NCI-H226 (cell line): ENCODE measurements at places on chromosomes 5 and 9.

GRCh38 chr9:107029146-107029545, 166.2 kb downstream of the ZNF462 start:
- DNase-seq, result no peak

GRCh38 chr5:61822584-61822983, 483.4 kb upstream of the KIF2A start:
- no peak for DNase-seq

- DNase-seq, result peak; percentile 55
Observed at GRCh38 chr5:145237843-145238242, 597.3 kb downstream of the PRELID2 start.

DNA sequence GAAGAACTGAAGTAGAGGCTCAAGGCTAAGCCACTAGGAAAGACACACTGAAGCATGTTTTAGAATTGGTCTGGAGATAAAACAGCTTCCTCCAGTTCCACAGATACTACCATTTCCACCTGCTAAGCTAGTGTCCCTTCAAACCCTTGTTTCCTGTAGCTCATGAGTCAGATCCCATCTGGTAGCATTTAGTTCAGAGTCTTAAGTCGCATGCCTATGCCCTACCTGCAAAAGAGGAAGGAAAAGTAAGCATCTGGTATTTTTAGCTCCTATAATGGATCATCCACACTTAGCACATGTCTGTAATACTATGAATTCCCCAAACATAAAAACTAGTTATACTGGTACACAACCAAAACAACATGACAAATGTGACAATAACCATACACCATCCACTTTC, 92.1 kb downstream of the CDKN2A start:
- DNase-seq, result no peak

DNA sequence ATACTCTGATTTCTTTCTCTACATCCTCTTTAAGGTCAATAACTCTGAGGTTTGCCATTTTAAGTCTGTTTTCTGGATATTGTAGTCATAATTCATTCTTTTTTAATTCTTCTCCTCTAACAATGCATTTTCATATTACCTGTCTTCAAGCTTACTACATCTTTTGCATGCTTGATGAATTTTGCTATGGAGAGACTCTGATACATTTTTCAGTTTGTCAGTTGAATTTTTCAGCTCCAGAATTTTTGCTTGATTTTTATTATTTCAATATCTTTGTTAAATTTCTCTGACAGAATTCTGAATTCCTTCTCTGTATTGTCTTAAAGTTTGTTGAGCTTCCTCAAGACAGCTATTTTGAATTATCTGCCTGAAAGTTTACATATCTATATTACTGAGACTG, 159.8 kb upstream of the ST8SIA4 start:
- no peak for DNase-seq

DNA sequence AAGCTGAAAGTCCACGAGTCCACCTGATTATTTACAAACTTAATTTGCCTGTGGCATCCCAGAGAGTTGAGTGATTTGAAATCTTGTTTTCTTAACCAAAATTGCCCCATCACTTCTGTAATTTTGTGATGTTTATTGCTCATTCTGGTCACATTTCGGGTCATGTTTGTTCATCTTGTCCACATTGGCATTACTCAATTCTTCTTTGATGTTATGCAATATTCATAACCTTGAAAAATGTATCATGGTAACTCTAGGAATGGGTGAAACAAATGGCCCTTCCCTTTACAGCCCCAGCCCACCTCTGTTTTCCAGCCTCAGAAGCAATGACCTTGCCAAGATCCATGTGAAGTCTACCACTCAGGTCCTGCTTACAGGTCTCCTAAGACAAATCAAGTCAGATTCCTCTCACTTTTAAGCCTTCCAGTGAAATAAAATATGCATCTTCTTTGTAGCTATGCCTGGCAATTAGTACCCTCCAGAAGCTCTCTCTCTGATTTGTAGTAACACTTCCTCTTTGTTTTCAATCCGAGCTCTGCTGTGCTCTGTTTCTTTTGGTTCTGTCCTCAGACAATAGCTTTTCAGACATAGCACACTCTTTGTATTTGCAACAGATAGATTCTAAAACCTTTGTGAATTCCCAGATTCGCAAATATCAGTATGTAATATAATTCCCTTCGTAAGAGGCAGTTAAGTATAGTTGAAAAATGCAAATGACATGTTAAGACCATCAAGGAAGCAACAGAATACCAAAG, 330.3 kb upstream of the IRX1 start:
- DNase-seq, result no peak

DNA sequence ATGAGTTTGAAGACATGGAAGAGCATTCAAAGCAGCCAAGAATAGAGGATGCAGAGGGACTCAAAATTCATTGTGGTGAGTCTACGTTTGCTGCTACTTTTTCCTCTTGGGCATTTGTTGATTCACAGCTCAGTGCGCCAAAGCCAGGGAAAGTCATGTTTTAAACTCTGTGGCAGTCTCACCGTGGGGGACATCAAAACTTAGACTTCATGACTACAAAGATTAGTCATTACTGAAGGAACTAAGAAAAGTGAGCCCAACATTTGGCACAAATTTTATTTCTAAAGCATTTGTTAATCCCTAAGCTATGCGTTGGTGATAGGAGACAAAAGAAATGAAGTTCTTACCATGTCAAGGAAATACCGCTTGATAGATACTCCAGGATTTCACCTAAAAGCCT, 73.7 kb upstream of the MTAP start:
- DNase-seq, result no peak

DNA sequence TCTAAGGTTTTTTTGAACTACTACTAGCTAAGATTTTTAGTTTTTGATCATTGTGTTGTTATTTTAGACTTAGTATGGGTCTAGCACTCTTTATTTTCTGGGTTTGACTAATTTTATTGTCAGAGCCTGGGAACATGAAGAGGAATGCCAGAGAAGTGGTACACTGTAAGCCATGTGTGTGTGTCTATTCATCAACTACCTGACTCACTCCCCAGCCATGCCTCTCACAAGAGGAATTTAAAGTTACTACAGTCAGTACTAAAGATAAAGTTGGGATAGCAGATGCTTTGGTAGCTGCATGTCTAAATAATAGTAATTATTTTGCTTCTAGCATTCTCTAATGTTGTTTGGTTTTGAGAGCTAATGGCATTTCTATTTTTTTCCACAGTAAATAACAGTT, 264.8 kb downstream of the CSNK1G3 start:
- peak; percentile 57 for DNase-seq

GRCh38 chr5:3361811-3362605, 233.6 kb upstream of the IRX1 start:
- DNase-seq, result no peak

DNA sequence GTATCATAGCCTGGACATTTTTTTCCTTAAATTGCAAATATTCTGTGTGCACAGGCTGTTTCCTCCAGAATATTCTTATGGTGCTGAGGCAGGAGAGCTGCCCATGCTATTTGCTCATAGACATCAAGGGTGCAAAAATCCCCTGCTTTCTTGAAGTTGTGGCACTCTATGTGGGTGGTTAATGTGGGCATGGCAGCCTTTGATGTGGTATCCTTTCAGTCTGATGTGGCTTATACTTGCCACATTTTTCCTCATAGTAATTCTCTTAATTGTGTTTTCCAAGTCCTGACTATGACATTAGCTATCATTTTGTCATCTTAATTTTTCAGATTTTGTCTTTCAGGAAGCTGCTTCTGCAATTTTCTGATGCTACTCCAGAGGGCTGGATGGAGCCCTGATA, 353.3 kb downstream of the YTHDC2 start:
- DNase-seq, result no peak

DNA sequence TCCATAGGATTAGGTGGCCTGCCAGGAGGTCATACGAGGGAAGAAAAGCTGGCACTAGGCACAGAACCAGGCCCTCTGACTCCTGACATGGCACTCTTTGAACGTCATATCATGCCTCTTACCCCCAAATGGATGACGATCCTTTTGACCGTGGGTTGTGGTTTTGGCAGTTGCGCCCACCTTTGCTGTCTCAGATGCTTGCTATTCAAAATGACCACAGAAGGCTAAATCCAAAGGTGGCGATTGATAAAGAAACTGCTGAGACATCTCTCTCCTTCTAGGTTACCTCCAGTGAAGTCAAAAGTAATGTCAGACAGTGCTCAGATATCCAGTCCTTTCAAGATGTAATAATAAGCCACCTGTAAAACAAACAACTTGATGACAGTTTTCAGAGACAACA, 385.0 kb downstream of the EFNA5 start:
- peak; percentile 39 for DNase-seq

GRCh38 chr9:134028575-134029247, 3.4 kb downstream of the BRD3OS start:
- no peak for DNase-seq

GRCh38 chr5:10860645-10861422, 99.8 kb upstream of the DAP start:
- no peak for DNase-seq

GRCh38 chr9:121434969-121435368, 64.7 kb downstream of the GGTA1 start:
- DNase-seq, result no peak

DNA sequence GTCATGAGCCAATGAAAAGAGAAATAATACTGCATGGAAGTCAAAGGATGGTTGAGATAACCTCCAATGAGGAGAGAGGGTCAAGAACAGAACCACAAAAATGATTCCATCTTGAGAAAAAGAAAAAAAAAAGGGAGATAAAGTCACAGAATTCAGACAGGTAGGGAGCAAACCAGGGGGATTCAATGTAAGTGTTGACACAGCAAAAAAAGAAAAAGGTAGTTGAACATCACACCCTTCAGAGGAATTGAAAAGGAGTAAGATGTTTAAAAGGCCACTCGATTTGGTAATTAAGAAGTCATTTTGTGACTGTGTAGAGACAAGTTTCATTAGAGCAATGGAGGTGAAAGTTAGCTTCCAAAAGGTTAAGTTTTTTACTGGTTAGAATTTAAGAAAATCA, 79.3 kb downstream of the ERP44 start:
- no peak for DNase-seq

GRCh38 chr9:127910613-127911205, 6.1 kb downstream of the ST6GALNAC4 start:
- peak; percentile 58 for DNase-seq

DNA sequence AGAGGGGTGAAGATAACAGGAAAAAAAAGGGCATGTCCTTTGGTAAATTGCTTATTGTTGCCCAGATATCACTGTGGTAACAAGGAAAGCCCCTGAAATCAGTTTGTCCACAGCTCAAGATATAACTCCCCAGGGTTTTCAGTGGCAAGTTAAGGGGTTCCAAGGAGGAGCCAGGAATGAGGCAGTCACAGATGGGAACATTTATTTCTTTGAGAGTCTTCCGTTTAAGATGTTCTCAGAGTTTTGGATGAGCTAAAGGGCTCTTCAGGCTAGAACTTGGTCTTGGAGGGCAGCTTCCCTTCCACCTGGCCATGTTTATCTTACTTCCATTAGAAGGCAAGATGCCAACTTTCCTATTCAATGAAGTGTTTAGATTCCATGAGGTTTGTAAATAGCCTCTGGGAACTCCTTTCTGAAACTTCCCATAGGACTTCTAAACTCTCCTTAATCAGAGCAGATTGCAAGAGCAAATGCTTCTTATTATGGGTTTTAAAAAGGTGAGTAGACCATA, 277.6 kb upstream of the TNC start:
- DNase-seq, result peak; percentile 53

DNA sequence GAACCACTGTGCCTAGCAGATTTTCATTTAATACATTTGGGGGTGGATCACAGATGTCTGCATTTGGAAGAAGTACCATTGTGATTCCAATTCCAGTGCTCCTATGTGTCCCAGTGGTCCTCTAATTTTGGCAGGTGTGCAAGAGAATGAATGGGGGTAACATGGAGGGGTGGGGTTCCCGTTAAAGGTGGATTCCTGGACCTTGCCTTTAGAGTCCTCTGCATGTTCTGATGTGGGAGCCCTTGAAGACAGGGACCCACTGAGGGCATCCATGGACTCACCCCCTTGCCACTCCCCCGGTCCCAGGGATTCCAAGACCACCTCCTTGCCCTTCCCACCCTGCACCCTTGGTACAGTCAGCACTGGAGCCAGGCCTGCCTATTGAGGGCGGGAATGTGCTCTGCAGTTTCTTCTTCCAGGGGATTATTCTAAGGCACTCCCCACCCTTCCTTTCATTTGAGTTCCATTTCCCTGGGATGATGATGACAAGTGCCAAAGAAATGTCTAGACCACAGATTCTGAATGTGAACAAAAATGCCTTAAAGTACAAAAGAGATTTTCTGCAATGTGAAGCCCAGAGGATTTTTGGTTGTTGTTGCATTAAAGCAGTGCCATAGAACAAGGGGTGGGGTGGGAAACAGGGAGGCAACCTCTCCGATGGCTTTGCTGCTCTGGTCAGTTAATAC, 119.4 kb upstream of the PTCH1 start:
- DNase-seq, result no peak

DNA sequence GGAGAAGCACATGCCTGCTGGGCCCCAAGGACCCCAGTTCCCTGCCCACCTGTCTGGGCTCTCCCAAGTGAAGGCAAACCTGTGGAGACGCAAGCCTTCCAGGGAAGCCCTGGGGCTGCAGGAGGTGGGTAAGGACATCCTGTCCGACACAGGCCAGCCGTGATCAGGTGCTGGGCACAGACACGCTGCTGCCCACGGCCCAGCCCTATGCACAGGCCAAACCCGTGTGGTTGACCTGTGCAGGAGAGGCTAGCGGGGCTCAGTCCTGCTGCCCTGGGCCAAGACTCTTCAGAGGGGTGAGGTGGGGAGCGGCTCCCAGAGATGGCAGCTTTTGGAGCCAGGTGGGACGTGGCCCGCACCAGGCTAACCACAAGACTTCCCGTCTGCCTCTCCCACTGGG, 14.3 kb downstream of the LHX3 start:
- no peak for DNase-seq

DNA sequence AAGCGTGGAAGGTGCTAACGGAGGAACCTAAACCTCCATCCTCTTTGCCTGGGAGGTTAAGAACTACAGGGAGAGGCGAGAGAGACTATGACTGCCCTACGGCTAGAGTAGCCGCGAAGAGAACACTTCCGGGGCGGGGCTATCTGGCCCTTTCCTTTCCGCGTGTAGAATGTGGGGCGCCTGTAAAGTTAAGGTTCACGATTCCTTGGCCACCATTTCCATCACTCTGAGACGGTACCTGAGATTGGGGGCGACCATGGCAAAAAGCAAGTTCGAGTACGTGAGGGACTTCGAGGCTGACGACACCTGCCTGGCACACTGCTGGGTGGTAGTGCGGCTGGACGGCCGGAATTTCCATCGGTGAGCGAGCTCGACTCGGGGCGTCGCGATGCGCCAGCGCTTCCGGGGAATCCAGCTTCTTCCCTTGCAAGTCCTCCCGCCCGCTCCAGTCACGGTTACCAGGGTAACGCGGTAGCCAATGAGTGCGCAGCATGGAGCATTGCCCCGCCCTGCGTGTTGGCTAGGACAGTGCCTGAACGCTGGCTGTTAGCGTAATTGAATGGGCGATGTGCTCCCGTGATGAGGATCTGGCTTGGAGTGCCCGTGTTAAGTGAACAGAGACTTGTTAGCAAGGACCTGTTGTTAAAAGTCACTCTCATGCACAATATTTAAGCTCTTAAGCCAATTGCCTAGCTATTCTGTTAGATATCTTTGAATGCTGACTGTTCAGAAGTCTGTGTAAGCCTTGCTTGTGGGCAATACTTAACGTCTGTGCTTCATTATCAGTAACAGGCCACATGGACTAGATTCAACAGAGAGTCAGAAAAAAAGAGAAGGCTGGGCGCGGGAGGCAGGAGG, at the start of gene THG1L:
TSS of gene THG1L (plus strand) at position 149 of the 858 bp plus-strand sequence. CDS start at position 170, 21 bp downstream.
- peak; percentile 99 for DNase-seq
